ENCODE measurements at places on chromosomes 4 and X. TPM values are rescaled to one million over a fixed set of nuclear protein-coding genes. Genes with fewer than 3 reads are reported as not detected.
A peak's percentile ranks its signal among the peaks of the same experiment; 100 is the strongest.

Gene ERCC6L
- 1.2 TPM for total RNA-seq

Gene RBMXL3
- not detected for total RNA-seq

Gene NXF3
- not detected for total RNA-seq

Gene XAGE2
- total RNA-seq, result not detected

DNA sequence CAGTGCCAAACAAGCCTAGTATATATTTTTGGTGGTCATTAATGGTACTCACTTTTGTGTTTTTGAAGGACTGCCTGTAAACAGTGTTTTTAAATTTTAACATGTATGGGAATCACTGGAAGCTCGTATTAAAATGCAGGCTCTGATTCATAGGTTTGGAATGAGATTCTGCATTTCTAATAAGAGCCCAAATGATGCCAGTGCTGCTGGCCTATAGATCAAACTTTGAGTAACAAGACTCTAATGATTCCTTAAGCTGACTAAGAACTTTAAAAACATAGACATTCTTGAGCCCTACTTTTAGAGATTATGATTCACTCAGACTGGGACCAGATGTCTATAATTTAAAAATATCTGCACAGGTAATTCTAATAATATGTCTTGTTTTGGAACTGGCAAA is 823.2 kb upstream of the LCORL start:
- peaks cover 7% of the 10 kb centered on the region for H3K36me3 ChIP-seq
- H3K4me1 ChIP-seq, result no peaks in the 10 kb centered on the region
- no peak overlapping the region for H3K4me3 ChIP-seq
- H3K27ac ChIP-seq, result no peak overlapping the region

GRCh38 chr4:172998527-172999469 is 169.8 kb upstream of the GALNT7 start:
- peaks cover 4% of the 10 kb centered on the region for H3K4me1 ChIP-seq
- no peaks in the 10 kb centered on the region for H3K27me3 ChIP-seq
- no peak overlapping the region for H3K27ac ChIP-seq
- DNase-seq, result no peak
- H3K36me3 ChIP-seq, result no peaks in the 10 kb centered on the region
- H3K4me3 ChIP-seq, result no peak overlapping the region

DNA sequence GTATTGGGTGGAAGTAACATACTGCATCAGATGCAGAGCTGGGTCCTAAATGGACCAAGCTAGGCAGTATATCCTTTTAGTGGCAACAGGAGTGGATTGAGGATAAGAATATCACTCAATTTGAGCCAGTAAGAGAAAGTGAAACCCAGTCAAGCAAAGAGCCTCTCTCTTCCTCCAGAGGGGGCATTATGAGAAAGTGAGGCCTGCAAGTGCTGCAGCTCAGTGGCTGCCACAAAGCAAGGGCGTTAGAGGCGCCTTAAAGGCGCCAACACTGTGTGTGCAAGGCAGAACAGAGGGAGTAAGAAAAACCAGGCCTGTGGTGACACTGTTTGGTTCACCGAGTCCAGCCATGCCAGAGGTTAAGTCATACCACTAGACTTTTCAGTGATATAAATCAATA is 17.5 kb downstream of the STX18 start:
- DNase-seq, result no peak
- H3K27ac ChIP-seq, result no peak overlapping the region
- peaks cover 7% of the 10 kb centered on the region for H3K4me1 ChIP-seq
- no peaks in the 10 kb centered on the region for H3K27me3 ChIP-seq

DNA sequence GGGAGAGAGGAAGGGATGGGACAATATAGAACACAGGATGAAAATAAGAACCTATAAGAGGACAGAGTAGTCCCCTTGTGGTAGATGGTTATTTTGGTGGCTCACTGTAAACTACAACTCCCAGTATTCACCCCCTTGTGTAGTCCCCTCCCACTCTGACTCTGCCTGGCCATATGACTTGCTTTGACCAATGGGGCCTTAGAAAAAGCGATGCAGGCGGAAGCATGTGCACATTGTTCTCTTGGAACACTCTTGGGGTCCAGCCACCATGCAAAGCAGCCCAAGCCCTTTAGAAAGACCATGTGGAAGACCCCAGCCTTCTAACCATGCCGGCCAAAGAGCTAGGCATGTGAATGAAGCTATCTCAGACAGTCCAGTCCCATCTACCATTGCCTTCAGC is 415.0 kb downstream of the BCOR start:
- no peak overlapping the region for H3K4me3 ChIP-seq
- no peaks in the 10 kb centered on the region for H3K36me3 ChIP-seq
- no peaks in the 10 kb centered on the region for H3K27me3 ChIP-seq
- no peak for DNase-seq
- H3K27ac ChIP-seq, result no peak overlapping the region

DNA sequence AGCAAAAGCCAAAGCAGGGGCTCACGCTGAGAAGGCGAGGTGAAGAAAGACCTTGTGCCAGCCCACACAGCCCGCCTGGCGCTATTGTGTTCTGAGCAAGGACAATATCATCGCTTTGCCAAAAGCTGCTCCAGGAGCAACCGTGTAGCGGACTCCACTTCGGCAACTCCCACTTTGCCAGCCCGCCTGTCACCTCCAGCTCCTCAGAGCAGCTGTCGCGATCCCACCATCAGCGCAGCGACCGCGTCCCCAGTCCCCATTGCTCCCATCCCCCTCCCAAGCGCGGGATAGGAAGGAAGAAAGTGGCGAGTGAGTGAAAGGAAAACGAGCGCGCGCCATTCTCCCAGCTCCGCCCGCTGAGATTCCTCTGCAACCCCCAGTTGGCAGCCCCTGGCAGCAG is 759 bp downstream of the ZC4H2 start:
- peaks cover 4% of the 10 kb centered on the region for H3K27me3 ChIP-seq
- no peaks in the 10 kb centered on the region for H3K4me1 ChIP-seq
- peak overlapping the region; percentile 94 for H3K4me3 ChIP-seq
- peaks cover 25% of the 10 kb centered on the region for H3K36me3 ChIP-seq
- peak overlapping the region; percentile 95 for H3K27ac ChIP-seq
- DNase-seq, result peak; percentile 72

DNA sequence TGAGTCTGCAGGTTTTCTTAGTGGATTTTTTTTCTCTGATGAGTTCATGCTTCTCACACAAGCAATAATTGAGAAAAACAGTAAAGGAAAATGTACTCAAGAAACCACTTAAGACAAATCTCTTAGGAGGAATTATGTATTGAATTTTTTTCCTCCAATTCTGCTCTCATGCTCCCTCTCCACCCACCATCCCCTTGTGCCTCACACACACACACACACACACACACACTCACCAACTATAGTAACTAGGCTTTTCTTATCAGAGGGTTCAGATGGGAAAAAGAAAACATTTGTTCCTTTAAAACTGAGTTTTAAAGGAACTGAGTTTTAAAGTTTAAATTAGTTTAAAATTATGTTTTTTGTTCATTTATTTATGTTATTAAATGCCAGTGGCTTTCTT is 47.0 kb upstream of the ANXA10 start:
- H3K27ac ChIP-seq, result no peak overlapping the region
- H3K27me3 ChIP-seq, result peaks cover 3% of the 10 kb centered on the region
- H3K4me3 ChIP-seq, result no peak overlapping the region
- peak; percentile 27 for DNase-seq
